Omental fat pad (tissue), 4 donors: ENCODE measurements at places on chromosomes 4 and X.

- no peak for DNase-seq
Observed at GRCh38 chrX:70001269-70001668, 48.5 kb downstream of the AWAT2 start.

GRCh38 chr4:53777244-53777984 is 186.1 kb upstream of the LNX1 start:
- no peak for DNase-seq

DNA sequence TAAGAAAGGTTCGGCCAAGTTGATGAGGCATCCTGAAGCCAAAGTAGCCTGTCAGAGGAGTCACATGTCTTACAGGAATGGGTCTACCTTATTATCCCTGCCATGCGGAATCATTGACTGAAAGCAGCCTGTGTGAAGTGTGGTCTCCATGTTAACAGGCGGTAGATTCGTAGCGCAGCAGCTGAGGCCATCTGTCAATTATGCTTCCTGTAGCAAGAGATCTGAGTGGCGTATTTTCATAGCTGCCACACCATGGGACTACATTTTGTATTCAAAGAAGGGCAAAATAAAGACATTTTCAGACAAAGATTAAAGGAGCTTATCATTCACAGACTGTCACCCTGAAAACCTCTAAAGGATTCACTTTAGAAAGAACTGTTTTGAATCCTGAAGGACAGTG is 11.2 kb upstream of the MED14 start:
- DNase-seq, result no peak

- DNase-seq, result no peak
Observed at GRCh38 chr4:94325835-94326234, 16.8 kb downstream of the HPGDS start.

DNA sequence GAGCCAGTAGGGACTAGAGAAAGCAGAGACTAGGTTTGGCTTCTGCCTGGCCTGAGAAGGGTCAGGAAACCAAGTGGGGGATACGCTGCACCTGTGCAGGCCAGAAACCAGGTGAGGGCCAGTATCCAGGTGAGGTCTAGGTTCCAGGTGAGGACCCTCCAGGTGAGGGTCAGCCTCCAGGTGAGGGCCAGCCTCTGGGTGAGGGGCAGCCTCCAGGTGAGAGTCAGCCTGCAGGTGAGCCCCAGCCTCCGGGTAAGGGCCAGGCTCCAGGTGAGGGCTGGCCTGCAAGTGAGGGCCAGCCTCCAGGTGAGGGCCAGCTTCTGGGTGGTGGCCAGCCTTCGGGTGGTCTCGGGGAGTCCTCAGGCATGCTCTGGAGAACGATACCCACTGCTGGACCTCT is 238.8 kb downstream of the USP46 start:
- no peak for DNase-seq

- no peak for DNase-seq
Observed at GRCh38 chr4:8794491-8794890, 77.1 kb downstream of the HMX1 start.

GRCh38 chrX:151970027-151970426 is 4.4 kb downstream of the GABRE start:
- no peak for DNase-seq

GRCh38 chr4:7632971-7633370 is 198.2 kb upstream of the PSAPL1 start:
- no peak for DNase-seq

DNA sequence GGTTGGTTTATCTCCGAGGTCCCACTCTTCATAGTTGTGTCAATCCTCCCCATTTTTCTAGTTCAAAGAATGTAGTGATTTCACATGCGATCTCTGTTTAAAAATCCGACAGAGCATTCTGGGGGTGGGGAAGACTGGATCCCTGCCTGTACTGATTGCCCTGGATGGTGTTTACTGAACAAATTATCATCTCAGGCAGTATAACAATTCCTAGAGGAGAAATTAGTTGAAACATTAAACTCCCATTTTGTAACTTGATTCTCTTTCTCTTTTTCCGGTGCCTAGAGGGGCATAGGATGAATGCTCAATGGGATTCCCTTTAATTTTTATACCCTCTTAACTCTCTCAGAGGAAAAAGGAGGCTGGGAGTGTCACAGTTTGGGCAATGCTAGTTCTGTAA is 10.0 kb upstream of the CWH43 start:
- DNase-seq, result no peak

DNA sequence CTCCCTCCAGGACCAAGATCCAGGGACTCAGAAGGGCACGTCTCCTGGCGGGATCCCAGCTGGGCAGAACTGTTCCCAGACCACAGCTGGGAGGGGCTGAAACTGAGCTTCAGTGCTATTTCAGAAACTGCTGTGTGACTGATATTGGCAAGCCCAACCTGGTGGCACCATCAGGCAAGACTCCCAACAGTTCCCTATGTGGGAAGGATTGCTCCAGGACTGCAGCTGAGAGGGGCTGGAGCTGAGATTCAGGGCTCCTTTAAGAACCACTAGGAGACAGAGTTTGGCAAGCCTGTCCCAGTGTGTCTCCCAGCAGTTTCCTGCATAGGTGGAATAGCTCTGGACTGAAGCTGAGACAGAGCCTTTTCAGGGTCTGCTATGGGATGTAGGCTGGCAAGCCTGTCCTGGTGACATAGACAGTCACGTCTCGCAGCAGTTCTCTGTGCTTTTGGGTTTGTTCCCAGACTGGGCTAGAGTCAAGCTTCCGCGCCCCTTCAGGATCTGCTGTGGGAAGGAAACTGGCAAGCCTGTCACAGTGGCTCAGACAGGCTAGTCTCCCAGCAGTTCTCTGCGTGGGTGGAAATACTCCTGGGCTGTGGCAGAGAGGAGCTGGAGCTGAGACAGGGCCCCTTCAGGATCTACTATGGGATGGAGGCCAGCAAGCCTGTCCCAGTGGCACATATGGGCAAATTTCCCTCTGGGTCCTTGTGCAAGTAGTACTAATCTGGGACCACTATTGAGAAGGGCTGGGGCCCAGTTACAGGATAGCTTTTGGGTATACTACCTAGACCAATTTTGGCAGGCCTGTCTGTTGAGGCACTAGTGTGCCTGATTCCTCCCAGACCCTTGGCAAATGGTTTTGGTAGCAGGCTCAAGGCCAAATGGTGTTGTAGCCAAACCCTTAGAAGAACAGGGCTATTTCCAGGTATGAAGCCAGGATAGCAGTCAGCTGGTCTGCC is 20.2 kb upstream of the MED14 start:
- DNase-seq, result no peak

GRCh38 chr4:166498546-166498945 is 625.5 kb downstream of the TLL1 start:
- no peak for DNase-seq

DNA sequence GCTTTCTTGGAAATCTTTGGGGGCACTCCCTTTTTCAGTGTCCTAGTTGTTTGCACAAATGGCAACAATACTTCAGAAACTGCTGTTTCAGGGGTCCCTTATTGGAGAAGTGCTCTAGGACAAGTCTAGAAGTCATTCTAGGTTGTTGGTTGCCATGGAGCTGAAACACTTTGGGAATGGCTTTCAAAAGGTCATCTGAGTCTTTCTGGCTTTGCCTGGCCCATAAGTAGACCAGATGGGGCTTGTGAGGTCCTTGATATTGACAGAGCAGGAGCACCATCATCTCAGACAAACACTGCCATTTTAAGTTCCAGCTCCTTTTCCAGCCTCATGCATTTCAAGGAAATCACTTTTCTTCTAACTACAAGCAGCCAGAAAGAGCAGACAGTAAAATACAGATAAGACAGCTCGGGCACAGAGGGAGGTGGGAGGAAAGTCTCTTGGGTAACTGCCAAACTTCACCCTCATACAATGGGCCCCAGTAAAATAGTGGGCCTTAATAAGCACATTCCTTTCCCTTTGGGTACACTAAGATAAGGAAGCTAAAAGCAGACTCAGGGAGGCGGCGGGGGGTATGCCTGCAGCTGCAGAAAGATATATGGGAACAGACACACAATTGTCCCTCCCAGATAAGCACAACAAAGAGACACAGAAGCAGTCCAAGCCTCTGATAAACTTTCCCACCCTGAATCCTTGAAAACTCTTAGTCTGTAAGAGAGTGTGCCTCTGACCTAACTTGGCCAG is 8.5 kb upstream of the NXF3 start:
- DNase-seq, result no peak

DNA sequence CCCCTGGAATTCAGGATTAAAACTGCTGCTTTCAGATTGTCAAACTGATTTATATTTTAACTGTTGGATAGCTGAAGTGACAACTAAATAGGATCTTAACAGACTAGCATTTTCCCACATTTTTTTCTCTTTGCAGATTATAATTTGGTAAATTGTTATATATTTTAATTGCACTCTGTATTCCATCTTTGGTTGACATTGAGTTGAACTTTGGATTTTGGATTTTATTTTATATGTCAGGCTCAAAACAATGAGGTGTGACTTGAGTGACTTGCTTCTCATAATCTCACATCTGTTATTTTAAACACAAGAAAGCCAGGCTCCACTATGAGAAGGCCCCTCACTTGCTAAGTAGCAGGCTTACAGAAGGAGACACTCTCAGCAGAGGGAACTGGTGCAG is 38.1 kb downstream of the NAA11 start:
- DNase-seq, result no peak

- no peak for DNase-seq
Observed at GRCh38 chrX:47484885-47485284, 1.9 kb upstream of the ZNF41 start.

DNA sequence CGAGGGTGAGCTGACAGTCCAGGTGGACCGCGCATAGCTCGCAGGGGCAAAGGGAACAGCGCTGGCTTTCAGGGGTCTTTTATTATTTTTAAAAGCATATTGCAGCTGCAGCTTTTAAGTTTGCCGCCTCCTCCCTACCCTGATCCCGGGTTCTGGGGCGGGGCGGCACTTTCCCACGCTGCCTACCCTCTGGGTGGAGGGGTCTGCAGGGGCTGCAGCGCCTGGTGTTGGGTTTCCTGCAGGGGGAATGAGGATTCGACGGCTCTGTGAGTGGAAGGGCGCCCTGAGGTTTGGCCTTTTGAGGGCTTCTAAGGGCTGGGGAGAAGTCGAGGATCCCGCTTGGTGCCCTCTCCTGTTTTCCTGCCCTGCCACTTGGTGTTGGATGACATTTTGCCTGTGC is 80.7 kb upstream of the SCML1 start:
- no peak for DNase-seq

GRCh38 chr4:110122201-110122600 is 76.2 kb downstream of the ELOVL6 start:
- no peak for DNase-seq

DNA sequence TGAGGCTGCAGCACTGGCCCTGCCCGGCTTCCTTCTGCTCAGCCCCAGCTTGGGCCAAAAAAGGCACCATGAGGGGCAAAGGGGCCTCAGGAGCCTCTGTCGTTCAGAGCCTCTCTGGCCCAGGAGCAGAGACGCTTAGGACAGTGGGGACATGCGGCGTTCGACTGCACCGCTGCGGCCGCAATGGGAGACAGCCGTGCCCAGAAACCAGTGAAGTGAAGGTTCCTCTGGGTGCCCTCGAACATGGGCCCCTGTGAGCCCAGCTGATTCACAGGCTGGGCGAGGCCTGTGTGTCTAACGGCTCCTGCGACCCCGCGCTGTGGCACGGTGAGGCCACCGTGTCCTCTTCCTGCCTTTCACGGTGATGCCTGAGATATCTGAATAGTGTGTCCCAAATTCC is 235.0 kb downstream of the AFAP1 start:
- no peak for DNase-seq

DNA sequence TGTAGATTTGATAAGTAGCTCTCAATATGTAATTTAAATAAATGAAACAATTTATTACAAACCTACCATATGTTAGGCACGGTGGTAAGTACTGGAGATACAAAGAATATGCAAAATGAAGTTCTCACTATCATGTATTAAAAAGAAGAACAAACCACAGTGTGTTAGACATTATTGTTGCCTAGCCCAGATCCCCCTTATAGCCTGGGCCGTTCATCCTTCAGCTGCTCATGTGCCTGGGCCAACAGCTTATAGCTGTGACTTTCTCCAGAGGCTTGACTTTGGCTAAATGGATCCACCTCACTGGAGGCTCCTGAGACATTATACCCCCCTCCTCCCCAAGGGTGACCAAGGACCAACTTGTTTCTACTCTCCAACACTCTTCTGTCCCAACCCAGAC is 29.8 kb upstream of the CCNG2 start:
- DNase-seq, result no peak

- no peak for DNase-seq
Observed at GRCh38 chr4:118589471-118590055, 95.6 kb upstream of the METTL14 start.

GRCh38 chrX:120302434-120302833 is 8.8 kb downstream of the TMEM255A start:
- DNase-seq, result no peak

- DNase-seq, result no peak
Observed at GRCh38 chrX:56569378-56570057, 6.1 kb downstream of the UBQLN2 start.

- DNase-seq, result no peak
Observed at GRCh38 chrX:106284431-106285025, 116.4 kb downstream of the PWWP3B start.

DNA sequence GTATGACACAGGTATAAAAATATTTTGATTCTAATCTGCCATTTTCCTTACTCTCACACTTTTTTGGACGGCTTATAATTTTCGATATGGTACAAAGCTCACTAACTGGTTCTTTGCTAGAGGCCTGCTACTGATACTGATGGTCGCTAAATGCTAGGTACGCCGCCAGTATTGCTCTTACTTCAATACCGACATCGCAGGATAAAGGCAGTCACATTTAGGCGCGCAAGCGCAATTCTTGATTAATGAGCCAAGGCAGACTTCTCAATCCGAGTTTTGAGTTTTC is 557 bp upstream of the USP38 start:
- DNase-seq, result no peak

- DNase-seq, result no peak
Observed at GRCh38 chrX:40579141-40579540, 1.6 kb upstream of the ATP6AP2 start.

DNA sequence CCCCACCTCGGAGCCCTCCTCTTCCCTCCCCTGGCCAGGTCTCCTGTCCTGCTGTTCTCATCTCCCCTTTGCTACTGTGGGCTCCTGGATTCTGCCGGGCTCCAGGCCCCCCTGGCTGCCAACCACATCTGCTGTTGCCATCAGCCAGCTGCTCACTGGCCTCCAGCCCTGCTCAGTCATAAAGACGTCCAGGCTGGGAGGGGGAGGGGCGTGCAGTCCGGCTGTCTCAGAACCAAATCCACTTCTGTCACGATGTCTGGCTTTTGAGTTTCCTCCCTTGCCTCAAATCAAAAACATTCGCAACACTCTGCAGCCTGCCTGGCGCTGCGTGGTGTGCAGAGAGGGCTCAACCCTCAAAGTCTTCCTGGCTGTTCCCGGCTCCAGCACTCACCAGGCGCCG is 7.1 kb downstream of the RASL11B start:
- no peak for DNase-seq

- DNase-seq, result no peak
Observed at GRCh38 chr4:33226133-33226532, 2506.0 kb downstream of the PCDH7 start.
